ENCODE measurements at places on chromosomes 4 and X. TPM values are rescaled to one million over a fixed set of nuclear protein-coding genes. Genes with fewer than 3 reads are reported as not detected.

The F9 gene
- not detected for total RNA-seq

GRCh38 chrX:109596015-109596414, 29.0 kb downstream of the KCNE5 start:
- H3K27ac ChIP-seq, result no peak overlapping the region
- H3K36me3 ChIP-seq, result no peaks in the 10 kb centered on the region
- peaks cover 1% of the 10 kb centered on the region for H3K4me1 ChIP-seq
- peaks cover 10% of the 10 kb centered on the region for H3K27me3 ChIP-seq
- DNase-seq, result no peak

GRCh38 chr4:47659342-47659741, 174.3 kb downstream of the ATP10D start:
- H3K4me3 ChIP-seq, result no peak overlapping the region
- no peaks in the 10 kb centered on the region for H3K36me3 ChIP-seq
- peaks cover 3% of the 10 kb centered on the region for H3K27me3 ChIP-seq
- no peak overlapping the region for H3K27ac ChIP-seq

The SLC2A9 gene
- total RNA-seq, result 0.83 TPM

DNA sequence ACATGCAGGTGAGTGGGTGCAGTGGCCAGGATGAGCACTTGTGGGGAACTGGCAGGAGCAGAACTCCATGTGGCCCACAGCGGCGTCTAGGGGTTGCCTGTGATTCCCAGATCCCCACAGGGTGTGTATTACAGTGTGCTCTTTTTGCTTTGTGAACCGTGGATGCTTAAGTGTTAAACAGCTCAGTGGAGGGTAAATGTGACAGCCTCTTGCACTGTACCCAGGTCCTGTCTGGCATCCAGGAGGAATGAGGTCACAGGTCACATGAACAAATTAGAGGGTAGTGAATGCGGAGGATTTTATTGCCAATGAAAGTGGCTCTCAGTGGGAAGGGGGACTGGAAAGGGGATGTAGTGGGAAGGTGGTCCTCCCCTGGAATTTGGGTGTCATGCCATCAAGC, 447.8 kb downstream of the SPRY1 start:
- H3K27me3 ChIP-seq, result no peaks in the 10 kb centered on the region
- no peak overlapping the region for H3K27ac ChIP-seq
- no peaks in the 10 kb centered on the region for H3K4me1 ChIP-seq
- no peak overlapping the region for H3K4me3 ChIP-seq
- no peaks in the 10 kb centered on the region for H3K36me3 ChIP-seq
- no peak for DNase-seq

The DRP2 gene
- total RNA-seq, result 0.88 TPM

- peaks cover 15% of the 10 kb centered on the region for H3K27me3 ChIP-seq
- DNase-seq, result no peak
- H3K36me3 ChIP-seq, result no peaks in the 10 kb centered on the region
- peaks cover 19% of the 10 kb centered on the region for H3K4me1 ChIP-seq
- peak overlapping the region; percentile 62 for H3K4me3 ChIP-seq
These were observed 383 bp downstream of the PCYT1B start for GRCh38 chrX:24646745-24647182.

DNA sequence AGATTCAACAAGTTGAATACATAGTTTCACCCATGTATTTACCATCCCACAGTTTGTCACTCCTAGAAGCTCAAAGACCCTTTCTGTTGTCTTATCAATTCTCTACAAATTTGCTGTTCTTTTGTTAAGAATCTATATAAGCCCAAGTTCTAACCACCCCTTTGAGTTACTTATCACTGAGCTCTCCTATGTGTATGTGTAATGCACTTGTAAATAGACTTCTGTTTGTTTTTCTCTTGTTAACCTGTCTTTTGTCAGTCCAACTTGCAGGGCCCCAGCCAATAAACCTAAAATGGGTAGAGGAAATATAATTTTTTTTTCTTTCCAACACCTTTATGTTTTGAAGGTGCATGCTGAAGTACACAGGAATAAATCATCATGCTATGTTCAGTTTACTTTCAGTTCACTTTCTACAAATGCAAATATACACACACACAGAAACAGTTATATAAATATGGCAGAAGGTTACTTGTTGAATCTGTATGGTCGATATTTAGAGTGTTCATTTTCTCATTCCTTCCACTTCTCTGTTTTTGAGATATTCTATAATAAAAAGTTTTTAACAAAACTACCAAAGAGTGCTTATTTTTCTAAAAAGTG, 22.3 kb upstream of the CLOCK start:
- peaks cover 10% of the 10 kb centered on the region for H3K27me3 ChIP-seq
- no peaks in the 10 kb centered on the region for H3K4me1 ChIP-seq
- no peak overlapping the region for H3K4me3 ChIP-seq
- H3K36me3 ChIP-seq, result no peaks in the 10 kb centered on the region

The SLC39A8 gene
- total RNA-seq, result 103 TPM

The LRPAP1 gene
- total RNA-seq, result 72.3 TPM

DNA sequence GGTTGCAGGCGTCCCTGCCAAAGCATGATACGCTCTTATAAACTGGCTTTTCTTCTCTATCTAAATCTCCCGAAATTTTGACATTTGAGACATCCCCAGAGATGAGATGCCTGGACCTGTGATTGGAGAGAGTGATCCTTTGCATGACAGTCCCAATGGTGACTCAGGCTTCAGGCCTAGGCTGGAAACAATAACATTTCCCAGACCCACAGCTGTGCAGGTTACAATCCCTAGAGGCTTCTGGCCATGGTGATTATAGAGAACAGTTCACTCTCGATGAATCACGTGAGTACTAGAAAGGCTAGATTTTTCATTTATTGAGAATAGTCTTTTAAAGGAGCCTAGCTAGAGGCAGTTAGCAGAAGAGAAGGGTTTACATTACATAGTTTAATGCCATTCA, 75.9 kb downstream of the SPATA18 start:
- no peaks in the 10 kb centered on the region for H3K27me3 ChIP-seq
- H3K4me1 ChIP-seq, result no peaks in the 10 kb centered on the region
- no peak for DNase-seq
- H3K36me3 ChIP-seq, result no peaks in the 10 kb centered on the region

GRCh38 chrX:14843666-14844065, 29.2 kb downstream of the FANCB start:
- no peaks in the 10 kb centered on the region for H3K4me1 ChIP-seq
- H3K36me3 ChIP-seq, result peaks cover 16% of the 10 kb centered on the region
- no peak overlapping the region for H3K27ac ChIP-seq
- DNase-seq, result no peak
- H3K4me3 ChIP-seq, result no peak overlapping the region

The PPBP gene
- total RNA-seq, result not detected

GRCh38 chrX:150164971-150165600, 198.0 kb upstream of the MAMLD1 start:
- H3K27me3 ChIP-seq, result no peaks in the 10 kb centered on the region
- H3K27ac ChIP-seq, result no peak overlapping the region
- no peak for DNase-seq
- H3K36me3 ChIP-seq, result no peaks in the 10 kb centered on the region
- H3K4me1 ChIP-seq, result no peaks in the 10 kb centered on the region

The TAF7L gene
- total RNA-seq, result not detected

DNA sequence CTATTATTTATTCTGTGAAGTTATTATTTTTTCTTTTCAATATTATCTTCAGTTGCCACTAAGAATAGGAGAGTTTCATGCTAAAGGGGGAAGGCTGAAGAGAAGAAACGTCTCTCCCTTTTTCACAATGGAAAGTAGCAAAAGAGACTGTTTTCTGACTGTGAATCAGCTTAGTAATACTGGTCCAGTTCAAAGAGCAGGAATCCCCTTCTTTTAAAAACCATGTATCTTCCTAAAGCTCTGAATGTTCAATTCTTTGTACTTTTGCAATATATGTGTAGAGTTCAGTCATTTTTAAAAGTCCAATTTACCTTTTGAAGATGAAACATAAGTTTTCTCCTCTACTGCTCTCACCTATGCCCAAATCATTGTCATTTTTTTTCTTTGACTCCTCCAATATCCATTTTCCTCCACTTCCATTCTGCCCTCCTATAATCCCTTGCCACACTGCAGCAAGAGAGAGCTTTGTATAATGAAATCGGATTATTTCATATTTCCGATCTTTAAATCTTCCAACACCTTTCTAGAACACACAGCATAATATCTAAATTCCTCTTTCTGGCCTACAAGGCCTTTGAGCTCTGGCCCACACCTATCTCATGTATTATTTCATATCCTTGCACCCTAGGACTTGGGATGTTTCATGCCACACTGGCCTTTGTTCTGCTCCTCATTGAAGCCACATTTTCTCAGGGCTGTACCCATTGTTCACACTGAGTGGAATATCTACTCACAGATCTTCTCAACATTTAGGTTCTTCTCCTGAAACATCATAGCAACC, 195.3 kb downstream of the CAMK2D start:
- peaks cover 35% of the 10 kb centered on the region for H3K36me3 ChIP-seq
- H3K27me3 ChIP-seq, result peaks cover 4% of the 10 kb centered on the region
- no peak overlapping the region for H3K27ac ChIP-seq
- H3K4me1 ChIP-seq, result peaks cover 36% of the 10 kb centered on the region

The FBXW7 gene
- total RNA-seq, result 66.8 TPM

GRCh38 chr4:85778632-85779131, 303.7 kb downstream of the ARHGAP24 start:
- H3K4me3 ChIP-seq, result no peak overlapping the region
- DNase-seq, result no peak
- no peaks in the 10 kb centered on the region for H3K27me3 ChIP-seq

DNA sequence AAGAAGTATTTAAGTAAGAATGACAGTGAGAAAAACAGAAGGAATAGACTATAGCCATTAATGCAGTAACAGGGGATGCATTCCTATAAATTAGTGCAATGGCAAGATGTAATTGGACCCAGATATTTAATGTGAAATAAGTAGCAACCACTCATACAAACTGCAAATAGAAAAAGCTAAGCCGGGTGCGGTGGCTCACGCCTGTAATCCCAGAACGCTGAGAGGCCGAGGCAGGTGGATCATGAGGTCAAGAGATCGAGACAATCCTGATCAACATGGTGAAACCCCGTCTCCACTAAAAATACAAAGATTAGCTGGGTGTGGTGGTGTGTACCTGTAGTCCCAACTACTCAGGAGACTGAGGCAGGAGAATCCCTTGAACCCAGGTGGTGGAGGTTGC, 845.8 kb downstream of the PDHA2 start:
- no peak overlapping the region for H3K27ac ChIP-seq
- no peak for DNase-seq
- no peaks in the 10 kb centered on the region for H3K4me1 ChIP-seq
- H3K27me3 ChIP-seq, result no peaks in the 10 kb centered on the region
- no peaks in the 10 kb centered on the region for H3K36me3 ChIP-seq
- no peak overlapping the region for H3K4me3 ChIP-seq

The GC gene
- not detected for total RNA-seq

DNA sequence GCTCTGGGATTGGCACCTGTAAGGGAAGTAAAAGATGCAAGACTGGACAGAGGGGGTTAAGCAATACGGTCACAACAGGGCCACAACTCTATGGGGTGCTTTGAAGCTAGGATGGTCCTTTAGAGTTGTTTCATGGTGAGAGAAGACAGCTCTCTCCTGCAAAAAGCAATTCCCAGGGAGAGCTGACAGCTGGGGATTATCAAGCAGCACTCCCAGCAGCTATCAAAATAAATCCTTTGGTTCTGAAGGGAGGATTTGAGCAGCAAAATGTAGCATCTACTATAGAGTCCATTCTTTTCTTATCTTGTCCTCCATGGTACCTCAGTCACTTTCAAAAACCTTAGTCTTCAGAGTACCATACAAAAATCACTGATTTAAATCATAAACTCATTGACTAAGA, 35.1 kb upstream of the AP1AR start:
- no peak overlapping the region for H3K27ac ChIP-seq
- no peak for DNase-seq
- H3K36me3 ChIP-seq, result no peaks in the 10 kb centered on the region
- H3K27me3 ChIP-seq, result no peaks in the 10 kb centered on the region
- H3K4me1 ChIP-seq, result peaks cover 17% of the 10 kb centered on the region

- H3K27me3 ChIP-seq, result peaks cover 49% of the 10 kb centered on the region
- no peak overlapping the region for H3K27ac ChIP-seq
- H3K36me3 ChIP-seq, result no peaks in the 10 kb centered on the region
- DNase-seq, result no peak
These were observed 765 bp upstream of the DGKK start for GRCh38 chrX:50471390-50471789.

GRCh38 chrX:40651620-40652223, 4.4 kb upstream of the CXorf38 start:
- H3K36me3 ChIP-seq, result peaks cover 21% of the 10 kb centered on the region
- H3K27me3 ChIP-seq, result no peaks in the 10 kb centered on the region
- H3K27ac ChIP-seq, result no peak overlapping the region
- DNase-seq, result peak; percentile 68
- H3K4me1 ChIP-seq, result peaks cover 2% of the 10 kb centered on the region

DNA sequence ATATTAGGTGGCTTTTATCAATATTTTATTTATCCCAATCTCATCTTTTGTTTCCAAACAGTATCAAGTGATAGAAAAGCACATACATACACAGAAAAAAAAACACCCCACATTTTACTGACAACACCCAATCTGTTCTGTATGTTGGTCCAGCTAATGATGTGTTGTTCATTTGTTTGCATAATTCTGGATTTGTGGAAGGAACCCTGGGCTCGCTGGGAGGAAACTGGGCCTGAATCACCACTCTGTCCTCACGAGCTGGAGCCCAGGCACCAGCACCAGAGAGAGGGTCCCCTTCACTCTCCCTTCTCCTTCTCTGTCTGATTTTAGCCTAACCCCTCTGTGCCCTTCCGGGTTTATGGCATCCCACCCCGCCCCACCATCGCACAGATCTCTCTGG, 79.8 kb downstream of the PSAPL1 start:
- DNase-seq, result no peak
- H3K4me3 ChIP-seq, result no peak overlapping the region
- no peak overlapping the region for H3K27ac ChIP-seq
- peaks cover 2% of the 10 kb centered on the region for H3K27me3 ChIP-seq
- H3K36me3 ChIP-seq, result no peaks in the 10 kb centered on the region

- no peaks in the 10 kb centered on the region for H3K27me3 ChIP-seq
- no peaks in the 10 kb centered on the region for H3K36me3 ChIP-seq
- no peaks in the 10 kb centered on the region for H3K4me1 ChIP-seq
- DNase-seq, result no peak
- no peak overlapping the region for H3K4me3 ChIP-seq
These were observed 880 bp upstream of the TEX13A start for GRCh38 chrX:105221374-105221773.

- H3K36me3 ChIP-seq, result no peaks in the 10 kb centered on the region
- no peak overlapping the region for H3K27ac ChIP-seq
- H3K4me1 ChIP-seq, result peaks cover 2% of the 10 kb centered on the region
- no peak overlapping the region for H3K4me3 ChIP-seq
- no peak for DNase-seq
These were observed 67.9 kb upstream of the STK26 start for GRCh38 chrX:131955099-131955777.

DNA sequence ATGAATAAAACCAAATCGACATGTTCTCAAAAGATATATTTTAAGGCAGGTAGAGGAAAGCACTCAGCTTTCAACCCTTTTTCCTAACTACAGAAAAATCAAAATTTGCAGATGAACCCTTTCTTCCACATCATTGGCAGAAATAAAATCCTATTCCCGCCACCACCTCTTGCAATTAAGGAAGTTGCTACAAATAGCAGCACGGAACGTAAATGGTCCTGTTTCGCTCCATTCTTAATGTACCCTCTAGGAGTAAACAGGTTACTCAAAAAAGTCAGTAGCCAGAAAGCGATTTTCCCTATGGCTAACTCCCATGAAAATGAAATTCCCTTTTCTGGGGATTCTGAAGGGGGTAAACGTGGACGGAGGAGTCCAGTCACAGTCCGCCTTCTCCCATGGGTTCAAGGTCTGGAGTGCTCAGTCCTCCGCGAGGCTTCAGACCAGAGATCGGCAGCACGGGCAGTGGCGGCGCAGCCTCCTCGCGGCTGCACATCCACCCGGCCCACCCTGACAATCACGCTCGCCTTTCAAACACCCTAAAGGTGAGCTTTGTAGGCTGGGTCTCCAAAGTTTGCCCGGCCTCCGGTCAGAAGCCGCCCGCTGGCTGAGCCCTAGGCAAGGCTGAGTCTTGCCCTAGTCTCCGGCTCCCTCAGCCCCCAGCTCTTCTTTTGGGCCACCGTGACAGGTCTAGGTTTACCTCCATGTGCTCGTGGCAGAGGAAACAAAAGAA, 1.8 kb downstream of the ATP11C start:
- H3K27me3 ChIP-seq, result no peaks in the 10 kb centered on the region
- peaks cover 19% of the 10 kb centered on the region for H3K4me1 ChIP-seq
- peak overlapping the region; percentile 70 for H3K4me3 ChIP-seq
